Activated CD8-positive, alpha-beta memory T cell treated with anti-CD3 and anti-CD28 coated beads for 48 hours (primary cell): ENCODE measurements at places on chromosomes 3 and 15.

GRCh38 chr15:65338823-65339222, 34.3 kb downstream of the RNU5B-1 start:
- no peak for DNase-seq

GRCh38 chr3:153182501-153183293, 20.7 kb downstream of the RAP2B start:
- DNase-seq: no peak

DNA sequence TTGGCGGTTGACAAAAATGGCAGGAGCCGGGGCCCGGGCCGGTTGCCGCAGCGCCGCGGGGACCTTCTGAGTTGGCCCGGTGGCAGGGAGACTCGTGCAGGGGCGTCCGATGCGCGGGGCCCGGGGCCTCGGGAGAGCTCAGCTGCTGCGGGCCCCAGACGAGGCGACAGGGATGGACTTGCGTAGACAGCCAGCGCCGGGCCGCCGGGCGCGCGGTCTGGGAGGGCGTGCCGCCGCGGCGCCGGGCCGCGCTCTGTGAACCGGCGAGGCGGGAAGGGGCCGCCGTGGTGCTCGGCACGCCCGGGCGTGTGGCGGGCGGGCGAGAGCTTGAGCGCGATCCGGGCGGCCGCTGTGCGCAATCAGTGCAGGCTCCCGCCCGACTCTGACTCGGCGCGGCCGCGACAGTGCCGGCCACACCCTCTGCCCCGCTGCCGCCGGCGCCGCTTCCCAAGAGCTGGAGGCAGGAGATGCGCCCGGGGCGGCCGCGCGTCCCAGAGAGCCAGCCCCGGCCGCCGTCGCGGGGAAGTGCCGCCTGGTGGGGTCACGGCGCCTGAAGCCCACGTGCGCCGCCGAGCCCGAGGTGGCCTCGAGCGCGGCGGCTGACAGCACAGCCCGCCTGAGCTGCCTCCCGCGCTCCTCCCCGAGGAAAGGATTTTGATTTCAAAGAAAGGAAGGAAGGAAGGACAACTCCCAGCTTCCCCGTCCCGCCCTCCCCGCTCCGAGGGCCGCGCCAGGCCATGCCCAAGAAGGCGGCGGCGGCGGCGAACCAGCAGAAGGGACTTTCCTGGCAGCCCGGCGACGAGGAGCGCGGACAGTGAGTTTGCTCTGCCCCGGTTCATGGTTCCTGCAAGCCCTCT, 657 bp downstream of the TLNRD1 start:
- peak; percentile 27 for DNase-seq

GRCh38 chr3:178048768-178049167, 487.5 kb upstream of the KCNMB2 start:
- DNase-seq: no peak

- no peak for DNase-seq
Observed at GRCh38 chr3:45169125-45169904, 23.1 kb upstream of the CDCP1 start.

GRCh38 chr3:37147666-37148065, 26.7 kb downstream of the LRRFIP2 start:
- no peak for DNase-seq

- no peak for DNase-seq
Observed at GRCh38 chr3:4685673-4686345, 192.7 kb downstream of the ITPR1 start.

DNA sequence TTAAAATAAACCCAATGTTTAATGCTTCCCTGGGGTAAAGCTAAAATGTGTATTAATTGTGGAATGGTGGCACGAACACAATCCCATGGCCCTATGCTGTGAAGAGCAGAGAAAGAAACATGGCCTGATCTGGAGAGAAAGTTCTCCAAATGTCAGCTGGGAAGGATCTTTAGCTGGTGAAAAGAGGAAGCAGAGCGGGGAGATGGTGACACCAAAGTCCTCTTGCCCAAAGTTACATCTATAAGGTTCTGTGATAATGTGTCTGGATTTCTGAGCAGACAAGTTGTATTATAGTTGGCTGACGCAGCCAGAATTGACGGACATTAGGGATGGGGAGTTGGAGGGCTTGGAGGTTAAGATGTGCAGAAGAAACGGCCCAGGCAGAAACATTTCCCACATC, 196.2 kb downstream of the CHST2 start:
- no peak for DNase-seq
